GM13976 (cell line): ENCODE measurements at places on chromosomes 2 and 18.
A peak's percentile ranks its signal among the peaks of the same experiment; 100 is the strongest.

DNA sequence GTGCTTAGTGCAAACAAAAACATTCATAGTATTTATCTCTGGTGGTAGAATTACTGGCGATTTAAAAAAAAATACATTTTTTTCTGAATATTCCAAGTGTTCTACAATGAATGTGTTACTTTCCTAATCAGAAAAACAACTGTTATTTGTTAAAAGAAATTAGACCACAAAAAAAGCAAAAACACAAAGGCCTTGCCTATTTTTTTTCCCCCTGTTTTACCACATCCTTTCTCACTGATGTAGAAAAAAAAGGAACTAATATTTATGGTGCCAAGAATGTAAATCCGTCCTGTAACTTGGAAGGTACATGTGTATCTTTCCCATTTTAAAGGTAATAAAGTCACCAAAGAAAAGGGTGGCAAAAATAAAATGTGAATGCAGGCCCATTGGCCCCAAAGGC, 28.4 kb upstream of the MGAT4A start:
- DNase-seq: no peak

- DNase-seq: no peak
These were observed 36.3 kb upstream of the SLC8A1 start for GRCh38 chr2:40488101-40488601.

DNA sequence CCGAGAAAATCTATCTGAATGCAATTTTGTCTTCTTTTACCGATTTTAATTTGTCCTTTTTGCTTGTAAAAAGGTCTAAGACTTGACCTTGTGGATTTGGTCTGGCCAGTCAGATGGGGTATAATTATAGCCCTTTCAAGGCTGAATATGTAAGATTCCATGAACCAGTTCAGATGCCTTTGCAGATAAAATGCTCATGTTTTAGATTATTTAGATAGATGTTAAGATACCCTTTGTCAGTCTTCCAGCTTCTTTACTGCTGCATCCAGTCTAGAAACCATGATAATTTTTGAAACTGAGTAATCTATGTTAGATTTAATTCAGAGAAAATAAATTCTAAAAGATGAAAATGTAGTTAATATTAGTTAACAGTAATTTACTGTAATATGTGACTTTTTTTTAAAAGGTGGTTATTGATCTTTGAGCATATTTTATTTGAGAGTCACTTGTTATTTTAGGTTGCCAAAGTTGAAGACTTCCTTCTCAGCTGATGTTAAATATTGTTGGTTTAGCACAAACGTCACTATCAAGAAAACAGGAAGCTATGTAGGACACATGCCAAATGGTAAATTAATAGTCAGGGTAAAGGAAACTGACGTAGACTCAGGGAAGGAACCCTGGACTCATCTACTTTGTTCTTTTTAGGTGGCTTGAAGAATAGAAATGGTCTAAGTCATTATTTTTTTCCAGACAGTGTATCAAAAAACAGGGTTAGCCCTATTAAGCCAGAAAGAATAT, 29.8 kb downstream of the BABAM2 start:
- no peak for DNase-seq

- DNase-seq: no peak
These were observed 346.1 kb downstream of the RND3 start for GRCh38 chr2:150141226-150142001.

DNA sequence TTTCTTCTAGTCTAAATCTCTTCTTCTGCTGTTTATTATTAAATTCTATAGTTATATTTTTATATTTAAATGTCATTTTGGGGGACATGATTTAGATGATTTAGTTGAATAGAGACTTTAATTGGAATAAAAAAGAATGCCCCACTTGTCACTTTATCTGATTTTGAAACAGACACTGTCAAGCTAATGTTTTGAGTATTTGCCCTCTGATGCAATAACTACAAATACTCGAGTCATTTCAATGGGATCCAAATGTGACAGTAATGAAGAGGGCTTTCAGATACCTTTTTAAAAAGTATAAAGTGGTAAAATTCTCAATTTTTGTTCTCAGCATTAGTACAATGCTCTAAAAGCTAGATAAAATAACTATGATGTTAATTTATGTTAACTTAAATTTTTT, 257.3 kb upstream of the SESTD1 start:
- DNase-seq: no peak

GRCh38 chr2:73116182-73116960, 3.6 kb upstream of the RAB11FIP5 start:
- no peak for DNase-seq

DNA sequence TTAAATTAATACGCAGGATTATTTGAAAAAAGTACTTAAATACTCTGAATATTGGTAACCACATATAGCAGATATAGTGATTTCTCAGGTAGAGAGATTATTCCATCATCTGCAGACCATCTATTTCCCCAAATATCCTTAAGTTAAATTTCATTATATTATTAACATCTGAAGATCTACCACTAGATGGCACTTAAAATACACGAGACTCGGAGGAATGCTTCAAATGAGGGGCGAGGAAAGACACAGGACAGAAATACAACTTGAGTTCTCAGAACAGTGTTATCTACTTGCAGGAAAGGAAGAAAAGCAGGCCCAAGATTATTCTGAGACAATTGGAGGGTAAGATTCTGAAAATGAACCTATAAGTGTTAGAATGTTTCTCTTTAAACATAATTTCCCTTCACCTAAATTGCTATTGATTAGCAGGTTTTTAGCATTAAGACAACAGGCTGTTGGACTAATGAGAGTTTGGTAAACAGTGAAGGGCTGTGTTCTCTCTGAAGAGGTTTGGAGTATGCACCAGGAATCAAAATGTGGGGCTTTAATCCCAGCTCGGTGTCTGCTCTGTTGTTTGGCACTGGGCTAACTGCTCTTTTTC, 76.9 kb upstream of the GCFC2 start:
- DNase-seq: no peak

DNA sequence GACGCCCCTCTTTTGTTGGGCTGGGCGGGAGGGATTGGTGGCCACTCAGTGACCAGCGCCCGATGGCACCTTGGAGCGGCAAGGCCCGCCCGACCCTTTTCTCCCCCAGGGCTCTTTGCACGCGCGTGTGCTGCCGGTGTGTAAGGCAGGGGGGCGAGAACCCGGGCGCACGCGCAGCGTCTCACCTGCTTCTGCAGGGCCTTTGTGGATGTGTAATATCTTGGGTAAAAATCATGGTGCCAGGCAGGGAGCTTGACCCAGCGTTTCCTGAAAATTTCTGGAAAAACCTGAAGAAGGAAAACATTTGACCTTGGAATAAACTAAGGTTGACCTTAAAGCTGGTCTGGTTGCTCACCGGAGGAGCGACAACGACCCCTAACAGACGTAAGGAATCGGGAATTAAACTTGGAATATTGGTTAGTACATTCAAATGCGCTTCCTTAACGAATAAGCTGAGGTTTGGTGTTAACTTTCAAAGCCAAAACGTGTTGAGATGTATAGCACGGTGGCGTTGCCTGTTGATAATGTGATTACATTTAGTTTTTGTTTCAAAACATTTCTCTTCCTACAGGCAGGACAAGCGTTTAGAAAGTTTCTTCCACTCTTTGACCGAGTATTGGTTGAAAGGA, 438 bp downstream of the HSPE1 start:
- no peak for DNase-seq

GRCh38 chr2:225070811-225071210, 28.5 kb upstream of the DOCK10 start:
- no peak for DNase-seq

GRCh38 chr18:71125581-71125980, 836.7 kb downstream of the SOCS6 start:
- no peak for DNase-seq

- no peak for DNase-seq
These were observed 3.5 kb upstream of the C2orf74 start for GRCh38 chr2:61158356-61158955.

DNA sequence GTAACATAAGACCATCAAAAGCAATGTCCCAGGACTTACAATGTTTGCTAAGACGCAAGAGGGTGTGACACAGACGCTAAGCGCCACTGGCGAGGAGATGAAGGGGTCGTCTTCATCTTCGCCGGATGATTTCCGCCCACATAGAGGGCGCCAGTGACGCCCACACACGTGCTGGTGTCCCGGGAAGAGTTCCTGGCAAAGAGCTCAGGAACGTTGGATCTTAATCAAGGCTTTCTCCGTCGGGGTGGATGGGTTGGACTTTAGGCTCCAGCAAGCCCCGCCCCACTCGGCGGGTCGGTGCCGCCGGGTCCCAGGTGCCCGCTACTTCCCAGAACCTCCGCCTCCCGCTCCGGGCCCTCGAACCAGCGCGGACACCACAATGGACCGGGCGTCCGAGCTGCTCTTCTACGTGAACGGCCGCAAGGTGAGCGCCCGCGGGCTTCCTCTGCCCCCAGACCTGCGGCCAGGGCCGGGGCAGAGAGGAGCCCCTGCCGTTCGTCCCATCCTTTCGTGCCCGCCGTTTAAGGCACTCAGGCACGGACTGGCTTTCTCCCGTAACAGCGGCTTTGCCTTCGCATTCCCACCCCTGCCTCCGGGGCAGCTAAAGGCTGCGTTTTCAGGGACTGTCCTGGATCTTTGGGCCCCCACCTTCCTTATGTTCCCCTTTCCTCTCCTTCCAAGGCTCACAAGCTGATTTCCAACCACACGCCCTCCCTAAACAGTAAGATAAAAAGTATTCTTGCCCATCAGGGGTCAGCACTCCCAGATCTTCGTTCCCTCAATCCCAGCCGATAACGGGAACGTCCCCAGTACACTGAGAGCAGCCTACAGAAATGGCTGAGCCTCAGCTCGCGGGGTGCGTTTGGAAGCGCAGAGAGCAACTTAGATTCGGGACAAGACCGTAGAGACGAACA, at the start of gene AOX1:
Gene AOX1 (plus strand): TSS at position 285 of the 914 bp plus-strand sequence. CDS start 95 bp downstream, at position 380.
- peak; percentile 51 for DNase-seq

DNA sequence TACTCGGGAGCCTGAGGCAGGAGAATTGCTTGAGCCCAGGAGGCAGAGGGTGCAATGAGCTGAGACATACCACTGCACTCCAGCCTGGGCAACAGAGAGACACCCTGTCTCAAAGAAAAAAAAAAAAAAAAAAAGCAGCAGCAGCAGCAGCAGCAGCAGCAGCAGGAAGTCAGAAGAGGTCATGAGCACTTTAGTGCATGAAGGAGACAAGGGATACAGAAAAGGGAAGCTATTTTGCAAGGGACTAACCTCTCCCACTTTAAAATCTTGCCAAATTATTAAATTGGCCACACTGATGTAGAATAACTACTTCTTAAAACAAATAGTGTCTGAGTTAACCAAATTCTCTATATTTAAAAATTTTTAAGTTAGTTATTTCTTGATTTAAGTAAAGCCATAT, 113.4 kb upstream of the PDE1A start:
- DNase-seq: no peak

GRCh38 chr2:9975805-9976447, 24.4 kb downstream of the GRHL1 start:
- DNase-seq: no peak

DNA sequence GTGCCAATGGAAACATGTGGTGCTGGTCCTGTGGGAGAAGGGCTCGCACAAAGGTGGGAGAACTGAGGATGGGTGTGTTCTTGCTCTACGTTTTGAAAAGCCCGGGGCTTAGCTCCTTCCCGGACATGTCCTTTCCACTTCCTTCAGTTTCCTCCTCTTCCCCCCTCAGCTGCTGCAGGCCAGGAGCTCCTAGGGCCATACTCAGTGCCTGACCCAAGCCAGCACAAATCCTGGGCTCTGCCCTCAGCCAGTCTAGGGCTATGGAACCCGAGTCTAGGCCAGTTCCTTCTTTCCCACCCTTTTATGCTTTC, 1.4 kb upstream of the SIX2 start:
- DNase-seq: peak; percentile 34

DNA sequence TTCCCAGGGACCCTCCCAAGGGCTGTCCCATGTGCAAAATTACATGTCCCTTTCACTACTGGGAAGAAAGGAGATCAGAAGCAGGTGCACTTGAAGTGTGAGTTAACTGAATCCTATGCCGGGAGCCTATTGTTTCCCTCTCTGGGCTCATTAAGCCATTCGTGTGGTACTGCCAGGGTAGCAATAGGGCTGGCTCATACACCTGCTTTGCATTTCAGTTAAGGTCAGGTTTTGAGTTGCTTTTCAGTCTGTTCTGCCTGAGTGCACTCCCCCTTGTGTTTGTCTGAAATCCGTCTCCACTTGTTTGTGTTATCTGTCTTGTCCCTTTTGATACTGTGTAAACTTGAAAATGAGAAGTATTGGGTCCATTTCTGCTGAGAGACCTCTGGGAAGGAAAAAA, 1232.6 kb upstream of the NRXN1 start:
- DNase-seq: no peak

GRCh38 chr18:44733069-44733753, 52.5 kb downstream of the SETBP1 start:
- no peak for DNase-seq

DNA sequence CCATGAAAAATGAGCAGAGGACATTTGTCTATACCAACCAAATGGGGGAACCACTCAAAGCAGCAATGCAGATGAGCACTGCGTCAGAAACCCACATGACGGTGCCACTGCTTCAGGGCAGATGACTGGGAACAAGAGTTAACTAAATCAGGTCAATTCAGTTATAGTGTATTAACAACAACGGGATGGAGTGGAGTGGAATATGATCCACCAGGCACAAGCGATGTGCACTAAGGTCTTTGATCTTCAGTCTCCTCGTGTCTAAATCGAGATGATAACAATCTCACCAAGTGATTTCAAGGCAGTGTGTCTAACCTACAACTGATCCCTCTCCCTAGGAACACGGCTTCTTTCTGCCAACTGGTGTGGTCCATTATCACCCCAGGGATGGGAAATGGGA, 269.0 kb downstream of the RAD51AP2 start:
- no peak for DNase-seq

GRCh38 chr2:235701206-235701981, 207.6 kb downstream of the AGAP1 start:
- no peak for DNase-seq

GRCh38 chr2:64928813-64929212, 60.4 kb upstream of the SLC1A4 start:
- no peak for DNase-seq

DNA sequence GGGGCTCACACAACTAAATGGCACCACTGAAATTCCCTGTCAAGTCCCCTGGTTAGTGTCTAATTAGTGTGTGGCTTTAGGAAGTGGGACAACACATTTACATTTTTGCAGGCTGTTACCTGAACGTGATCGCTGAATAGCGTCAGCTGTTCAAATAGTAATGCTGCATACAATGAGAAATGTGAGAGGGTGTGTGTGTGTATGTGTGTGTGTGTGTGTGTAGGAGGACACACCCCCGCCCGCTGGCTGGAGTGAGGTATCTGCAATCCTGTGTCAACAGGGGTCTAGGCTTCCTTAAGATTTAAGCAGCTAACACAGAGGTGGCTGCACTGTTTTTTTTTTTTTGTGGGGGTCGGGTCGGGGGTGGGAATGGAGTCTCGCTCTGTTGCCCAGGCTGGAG, 4.8 kb upstream of the LYPD6B start:
- no peak for DNase-seq

- DNase-seq: no peak
These were observed 25.2 kb downstream of the TOGARAM2 start for GRCh38 chr2:29006092-29006979.

DNA sequence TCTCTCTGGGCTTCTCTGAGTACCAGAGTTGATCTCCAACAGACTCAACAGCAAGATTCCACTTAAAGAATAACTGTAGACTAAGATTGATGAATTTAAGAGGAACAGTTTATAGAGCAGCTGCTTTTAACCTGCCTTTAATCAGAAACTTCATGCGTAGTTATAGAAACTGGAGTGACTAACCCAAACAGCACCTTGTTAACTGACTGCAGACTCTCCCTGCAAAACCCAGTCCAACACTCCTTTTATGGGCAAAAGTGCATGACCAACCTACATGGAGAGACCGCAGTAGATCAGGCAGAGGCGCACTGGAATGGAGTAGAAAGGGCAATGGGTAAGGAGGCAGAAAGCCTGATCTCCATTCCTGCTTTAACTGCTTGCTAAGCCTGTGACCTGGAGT, 110.6 kb downstream of the NRP2 start:
- no peak for DNase-seq

- DNase-seq: no peak
These were observed 24.8 kb upstream of the LMAN1 start for GRCh38 chr18:59383851-59384250.
